Lower leg skin (tissue), 4 donors: ENCODE measurements at places on chromosomes 2 and 18. TPM values are rescaled to one million over a fixed set of nuclear protein-coding genes. Genes with fewer than 3 reads are reported as not detected.

DNA sequence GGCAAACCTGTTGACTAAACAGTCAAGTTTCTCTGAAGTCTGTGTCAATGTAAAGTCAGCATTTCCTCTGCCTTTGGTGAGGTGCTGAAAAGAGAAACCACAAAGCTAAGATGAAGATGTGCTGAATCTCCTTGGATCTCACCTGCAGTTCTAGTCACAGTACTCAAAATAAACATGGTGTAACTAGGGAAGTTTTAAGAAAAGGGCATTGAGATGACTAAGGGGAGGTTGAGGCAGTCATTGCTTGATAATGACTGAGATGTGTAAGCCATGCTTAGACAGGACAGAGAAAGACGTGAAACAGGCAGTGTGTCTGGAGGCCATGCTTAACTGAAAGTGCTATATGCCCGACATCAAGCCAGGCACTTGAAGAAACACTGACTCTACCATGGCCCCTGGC, 1010.0 kb upstream of the CELF4 start:
- DNase-seq: no peak

DNA sequence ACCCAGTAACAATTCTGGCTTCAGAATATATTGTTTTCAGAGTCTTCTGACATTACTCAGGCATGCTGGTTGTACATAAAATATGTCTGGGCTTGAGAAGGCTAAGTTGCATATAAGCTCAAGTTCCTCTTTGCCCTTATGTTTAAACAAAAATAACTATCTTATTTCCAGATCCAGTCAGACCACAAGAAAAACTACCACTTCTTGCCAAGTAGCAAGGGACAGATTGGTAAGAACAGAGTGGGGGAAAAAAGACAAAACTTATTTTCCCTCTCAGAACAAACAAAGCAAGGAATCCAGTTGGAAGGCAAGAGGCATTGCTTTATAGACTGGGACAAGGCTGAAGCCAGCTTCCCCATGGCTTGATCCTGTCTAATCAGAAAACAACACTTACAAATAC, 1036.7 kb upstream of the CELF4 start:
- DNase-seq: no peak

DNA sequence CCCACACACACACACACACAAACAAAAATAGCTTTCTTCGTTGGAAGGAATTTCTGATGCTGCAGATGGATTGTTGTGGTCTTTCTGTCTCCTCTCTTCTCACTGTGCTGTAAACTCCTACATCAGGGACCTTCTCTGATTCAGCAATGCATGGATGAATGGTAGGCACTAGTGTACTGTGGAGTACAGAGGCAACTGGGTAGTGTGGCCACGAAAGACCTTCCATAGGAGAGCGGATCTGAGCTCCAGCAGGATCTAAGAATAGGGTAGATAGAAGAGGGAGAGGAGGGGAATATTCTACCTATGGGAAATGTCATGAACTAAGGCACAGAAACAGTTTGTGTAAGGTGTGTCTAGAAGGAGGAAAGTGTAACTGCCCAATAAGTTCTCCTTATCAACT, 266.8 kb downstream of the MYCN start:
- DNase-seq: no peak

DNA sequence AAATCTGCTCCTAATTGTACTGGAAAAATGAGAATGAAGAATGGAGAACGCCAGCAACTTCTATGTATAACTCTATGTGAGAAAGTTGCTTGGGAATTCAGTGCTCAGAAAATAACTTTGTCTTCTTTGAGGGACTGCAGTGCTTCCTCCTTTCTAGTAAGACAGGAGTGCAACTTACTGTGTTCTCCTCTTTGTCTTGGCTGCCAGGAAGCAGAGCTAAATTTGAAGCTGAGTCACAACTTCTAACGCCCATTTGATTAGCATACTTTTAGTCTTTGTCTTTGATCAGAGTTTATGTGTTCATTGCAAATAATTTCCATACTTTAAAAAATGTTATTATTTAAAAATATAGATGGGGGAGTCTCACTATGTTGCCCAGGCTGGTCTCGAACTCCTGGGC, 6.6 kb downstream of the ARHGAP25 start:
- no peak for DNase-seq

DNA sequence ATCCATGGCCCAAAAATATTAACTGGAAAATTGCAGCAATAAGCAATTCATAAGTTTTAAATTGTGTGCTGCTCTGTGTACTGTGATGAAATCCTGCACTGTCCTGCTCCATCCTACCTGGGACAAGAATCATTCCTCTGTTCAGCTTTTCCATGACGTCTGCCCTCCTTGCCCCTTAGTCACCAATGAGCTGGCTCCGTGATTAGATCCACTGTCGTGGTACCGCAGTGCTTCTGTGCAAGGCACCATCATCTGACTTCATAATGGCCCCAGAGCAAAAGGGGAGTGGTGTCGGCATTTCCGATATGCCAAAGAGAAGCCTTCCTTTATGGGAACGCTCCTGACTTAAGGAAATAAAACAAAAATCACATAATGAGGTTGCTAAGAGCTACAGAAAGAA, 3.4 kb upstream of the FAHD2A start:
- no peak for DNase-seq

DNA sequence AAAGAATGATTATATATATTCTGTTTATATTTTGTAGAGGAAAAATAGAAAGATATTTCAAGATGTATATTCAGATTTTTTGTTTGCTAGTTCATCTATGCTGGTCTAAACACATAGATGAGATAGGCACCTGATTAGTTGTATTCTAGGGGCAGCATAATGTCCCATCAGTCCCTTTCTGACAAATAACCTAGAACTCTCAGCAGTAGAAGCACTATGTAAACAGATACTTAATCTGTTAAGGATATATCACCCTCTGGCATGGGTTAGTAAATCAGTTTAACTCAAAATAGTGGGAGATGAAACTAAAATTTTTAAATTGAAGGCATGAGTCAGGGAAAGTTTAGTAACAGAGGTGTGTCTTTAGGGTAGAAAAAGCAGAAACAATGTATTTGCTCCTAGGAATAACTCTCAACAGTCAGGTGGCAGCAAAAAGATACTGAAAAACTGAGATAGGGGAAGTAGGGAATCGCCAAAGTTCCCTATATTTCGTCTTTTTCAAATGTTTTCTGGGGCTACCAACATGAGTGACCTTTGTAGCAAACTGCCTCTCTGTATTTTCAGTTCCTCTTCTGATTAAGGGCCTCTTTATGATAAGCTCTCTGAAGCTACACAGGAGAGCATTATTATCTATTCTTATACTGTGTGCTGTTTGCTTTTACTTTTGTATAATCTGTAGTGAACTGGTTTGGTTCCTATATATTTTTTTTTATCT, 5.7 kb downstream of the PPP1R1C start:
- DNase-seq: no peak

DNA sequence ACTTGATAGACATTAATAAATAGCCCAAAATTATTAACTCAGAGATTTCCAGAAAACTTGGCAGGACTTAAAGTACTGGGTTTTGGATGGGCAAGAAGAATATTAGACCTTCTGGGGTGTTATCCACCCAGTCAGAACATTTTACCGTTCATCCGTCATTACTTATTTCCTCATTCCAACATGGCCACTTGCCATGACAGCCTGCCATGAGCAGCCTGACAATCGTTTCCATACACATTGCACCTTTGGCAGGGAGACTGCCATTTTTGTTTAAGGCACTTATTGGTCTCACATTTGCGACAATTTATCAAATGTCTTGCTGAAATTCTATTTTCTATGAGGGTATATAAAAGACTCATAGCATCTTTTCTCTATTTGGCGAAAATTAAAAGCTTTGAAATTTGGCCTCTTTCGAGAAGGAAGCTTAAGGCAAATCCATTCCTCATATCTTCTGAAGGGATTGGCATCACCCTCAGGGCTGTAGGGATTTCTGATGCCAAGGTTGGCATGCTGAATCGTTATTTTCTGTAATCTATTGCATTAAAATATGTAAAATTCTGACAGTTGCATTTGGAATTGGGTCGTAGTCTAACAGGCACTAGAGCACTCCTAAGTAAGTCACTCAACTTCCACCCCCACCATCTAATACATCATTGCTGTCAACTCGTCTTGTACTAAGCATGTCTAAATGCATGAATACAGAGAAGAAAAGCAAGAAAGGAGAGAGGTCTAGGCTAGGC, 406.3 kb upstream of the PIK3C3 start:
- no peak for DNase-seq

Gene CSRNP3
- total RNA-seq: 0.91 TPM

Gene AKAIN1
- not detected for total RNA-seq

Gene C2orf15
- 4.2 TPM for total RNA-seq

Gene RABL2A
- total RNA-seq: 9.2 TPM

Gene AGAP1
- 16.1 TPM for total RNA-seq

Gene LYG1
- 0.97 TPM for total RNA-seq

Gene MGAT5
- 32.3 TPM for total RNA-seq

Gene CWC22
- total RNA-seq: 20.9 TPM

Gene SLC5A7
- not detected for total RNA-seq
